Stimulated activated CD4-positive, alpha-beta T cell treated with anti-CD3 and anti-CD28 coated beads, Interleukin-15, amount 100 ng/mL, for 48 hours (primary cell): ENCODE measurements at places on chromosomes 3 and 15.
A peak's percentile ranks its signal among the peaks of the same experiment; 100 is the strongest.

- DNase-seq: no peak
Measured at GRCh38 chr3:79018671-79019136, 749.1 kb downstream of the ROBO1 start.

- no peak for DNase-seq
Measured at GRCh38 chr15:70264738-70265465, 167.2 kb upstream of the TLE3 start.

- no peak for DNase-seq
Measured at GRCh38 chr15:35757765-35758164, 211.8 kb upstream of the DPH6 start.

DNA sequence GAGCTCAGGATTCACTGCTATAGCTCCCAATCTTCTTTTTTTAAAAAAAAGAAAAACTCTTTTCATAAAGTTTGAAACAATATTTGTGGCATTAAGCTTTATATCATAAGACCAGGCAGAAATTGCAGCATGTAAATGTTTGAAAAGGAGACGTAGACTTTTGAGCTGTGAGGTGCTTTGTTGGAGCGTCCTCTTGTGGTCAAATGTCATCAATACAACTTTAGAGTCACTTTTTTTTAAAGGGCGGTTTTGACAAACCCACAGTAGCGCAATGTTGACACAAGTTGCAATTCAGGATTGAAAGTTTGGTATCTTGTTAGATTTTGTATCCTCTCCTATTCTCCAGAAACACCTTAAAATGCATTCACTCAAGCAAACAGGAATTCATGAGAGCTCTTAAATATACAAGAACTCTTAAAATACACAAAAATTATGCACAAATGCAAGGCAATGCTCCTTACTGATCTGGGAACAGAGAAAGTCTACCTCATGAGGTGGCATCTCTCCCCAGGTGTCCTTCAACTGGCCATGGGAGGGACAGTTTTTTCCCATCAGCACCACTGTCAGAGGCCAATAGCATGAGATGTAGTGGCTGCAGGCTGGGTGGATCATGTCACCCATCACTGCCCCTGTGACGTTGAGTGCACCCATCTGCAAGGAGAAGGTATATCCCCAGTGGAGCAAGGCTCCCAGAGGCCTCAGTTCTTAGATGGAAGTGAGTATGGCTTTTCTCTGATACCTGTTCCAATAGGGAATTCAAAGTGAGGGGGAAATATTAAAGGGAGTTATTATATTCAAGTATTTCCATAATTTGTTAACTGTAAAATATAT is 70.7 kb downstream of the ANXA2 start:
- DNase-seq: peak; percentile 3

GRCh38 chr3:147246906-147247305 is 159.4 kb downstream of the ZIC4 start:
- DNase-seq: no peak
